ENCODE measurements at places on chromosomes 2 and 18.
A peak's percentile ranks its signal among the peaks of the same experiment; 100 is the strongest.

GRCh38 chr2:105256431-105257047, 15.0 kb downstream of the GPR45 start:
- DNase-seq = no peak

- DNase-seq = no peak
Measured at GRCh38 chr2:170492010-170492409, 223.1 kb upstream of the SP5 start.

GRCh38 chr2:108548208-108549003, 14.1 kb downstream of the LIMS1 start:
- no peak for DNase-seq

- DNase-seq = no peak
Measured at GRCh38 chr2:98524168-98524567, 79.5 kb downstream of the INPP4A start.

DNA sequence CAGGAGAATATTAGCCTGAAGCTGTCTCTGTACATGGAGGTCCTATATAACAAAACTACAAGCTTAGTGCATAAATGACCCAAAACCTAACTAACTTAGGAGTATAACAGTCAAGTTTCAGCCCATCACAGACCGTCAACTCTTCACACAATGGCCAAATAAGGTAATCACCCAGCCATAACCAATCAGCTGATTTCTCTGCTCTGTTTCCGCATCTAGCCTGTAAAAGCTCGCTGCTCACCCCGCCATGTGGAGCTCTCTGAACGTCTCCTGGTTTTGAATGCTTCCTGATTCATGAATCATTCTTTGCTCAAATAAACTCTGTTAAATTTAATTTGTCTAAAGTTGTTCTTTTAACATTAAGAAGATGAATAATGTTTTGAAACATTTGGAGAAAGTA, 593.6 kb downstream of the TMX3 start:
- DNase-seq = no peak

GRCh38 chr2:113831161-113831560, 58.7 kb upstream of the ACTR3 start:
- no peak for DNase-seq

DNA sequence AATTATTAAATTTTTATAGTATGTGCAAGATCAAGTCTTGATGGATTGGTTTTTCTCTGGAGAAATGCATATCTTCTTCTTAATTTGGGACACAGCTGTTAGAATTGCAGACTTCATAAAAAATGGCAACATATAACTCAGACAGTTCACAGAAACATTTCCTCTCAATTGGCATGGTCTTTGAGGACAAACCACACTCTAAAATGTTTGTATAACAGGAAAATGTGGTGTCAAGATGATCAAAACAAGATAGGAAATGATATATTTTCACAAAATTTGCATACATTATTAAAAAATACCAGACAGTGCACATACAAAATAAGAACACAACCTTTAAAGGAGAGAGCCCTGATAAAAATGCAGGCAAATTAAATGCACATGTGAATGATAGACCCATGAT, 63.9 kb downstream of the ICOS start:
- no peak for DNase-seq

GRCh38 chr18:79519751-79520477, 124.2 kb downstream of the NFATC1 start:
- peak; percentile 48 for DNase-seq

DNA sequence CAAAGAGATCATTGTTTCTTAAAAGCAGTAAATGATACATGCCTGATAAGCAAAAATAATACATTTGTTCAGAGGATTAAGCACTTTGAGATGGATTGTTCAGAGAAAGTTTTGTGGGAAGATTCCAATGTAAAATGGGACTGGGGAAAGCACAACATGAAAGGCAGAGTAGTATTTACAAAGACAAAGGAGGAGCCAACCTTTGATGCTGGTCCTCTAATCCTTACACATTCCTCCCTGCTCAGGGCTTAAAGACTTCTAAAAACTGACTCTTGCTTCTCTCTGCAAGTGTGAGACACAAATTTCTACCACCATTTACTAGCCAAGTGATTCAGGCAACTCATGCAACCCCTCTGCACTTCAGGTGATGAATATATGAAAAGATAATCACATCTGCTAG, 47.2 kb upstream of the REG3G start:
- DNase-seq = no peak

DNA sequence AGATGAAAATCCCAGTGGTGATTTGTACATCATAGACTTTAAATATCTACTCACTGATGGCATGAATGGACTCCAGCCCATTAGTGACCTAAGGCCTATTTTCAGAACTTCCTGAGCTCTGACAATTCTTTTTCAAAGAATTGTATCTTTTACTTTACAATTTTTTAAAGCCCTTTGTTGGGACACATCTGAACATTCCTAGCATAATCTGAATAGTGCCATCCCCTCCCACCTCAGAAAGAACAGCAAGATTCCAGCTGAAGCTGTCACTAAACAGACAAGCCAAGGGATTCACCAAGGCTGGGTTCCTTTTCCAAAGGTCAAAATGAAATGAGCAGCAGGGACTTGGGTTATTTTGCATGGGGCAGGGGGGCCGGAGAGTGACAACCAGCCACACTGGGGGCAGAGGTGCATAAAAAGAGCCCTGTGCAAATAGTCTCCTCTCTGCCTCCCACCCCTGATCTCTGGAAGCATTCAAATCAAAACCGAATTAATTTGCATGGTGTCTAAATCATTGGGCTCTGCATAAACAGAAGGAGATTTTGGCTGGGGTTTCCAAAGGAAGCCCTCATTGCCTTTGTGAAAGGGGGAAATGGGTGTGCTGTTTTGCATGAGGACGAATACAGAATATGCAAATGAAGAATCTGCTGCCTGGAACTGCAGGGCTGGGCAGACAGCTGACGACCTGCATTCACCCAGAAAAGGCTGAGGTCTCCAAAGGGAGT, 17.2 kb downstream of the EPHA4 start:
- peak; percentile 14 for DNase-seq

DNA sequence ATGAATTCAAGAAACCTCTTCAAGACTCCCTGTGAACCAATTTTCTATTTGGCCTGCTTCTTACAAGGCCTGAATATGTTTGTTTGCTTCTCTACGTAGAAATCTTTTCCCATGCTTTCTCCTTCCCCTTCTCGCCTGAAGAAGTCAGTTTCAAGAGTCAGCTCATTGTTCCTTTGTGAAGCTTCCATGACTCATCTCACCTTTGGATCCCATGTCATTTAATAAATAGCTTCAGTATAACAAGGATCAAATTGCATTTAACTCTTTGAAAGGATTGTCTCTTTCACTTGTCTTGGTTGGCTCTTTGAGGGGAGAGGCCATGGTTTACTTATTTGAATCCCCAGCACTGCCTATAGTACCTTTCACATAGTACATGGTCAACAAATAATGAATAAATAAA, 28.4 kb downstream of the CPS1 start:
- no peak for DNase-seq

DNA sequence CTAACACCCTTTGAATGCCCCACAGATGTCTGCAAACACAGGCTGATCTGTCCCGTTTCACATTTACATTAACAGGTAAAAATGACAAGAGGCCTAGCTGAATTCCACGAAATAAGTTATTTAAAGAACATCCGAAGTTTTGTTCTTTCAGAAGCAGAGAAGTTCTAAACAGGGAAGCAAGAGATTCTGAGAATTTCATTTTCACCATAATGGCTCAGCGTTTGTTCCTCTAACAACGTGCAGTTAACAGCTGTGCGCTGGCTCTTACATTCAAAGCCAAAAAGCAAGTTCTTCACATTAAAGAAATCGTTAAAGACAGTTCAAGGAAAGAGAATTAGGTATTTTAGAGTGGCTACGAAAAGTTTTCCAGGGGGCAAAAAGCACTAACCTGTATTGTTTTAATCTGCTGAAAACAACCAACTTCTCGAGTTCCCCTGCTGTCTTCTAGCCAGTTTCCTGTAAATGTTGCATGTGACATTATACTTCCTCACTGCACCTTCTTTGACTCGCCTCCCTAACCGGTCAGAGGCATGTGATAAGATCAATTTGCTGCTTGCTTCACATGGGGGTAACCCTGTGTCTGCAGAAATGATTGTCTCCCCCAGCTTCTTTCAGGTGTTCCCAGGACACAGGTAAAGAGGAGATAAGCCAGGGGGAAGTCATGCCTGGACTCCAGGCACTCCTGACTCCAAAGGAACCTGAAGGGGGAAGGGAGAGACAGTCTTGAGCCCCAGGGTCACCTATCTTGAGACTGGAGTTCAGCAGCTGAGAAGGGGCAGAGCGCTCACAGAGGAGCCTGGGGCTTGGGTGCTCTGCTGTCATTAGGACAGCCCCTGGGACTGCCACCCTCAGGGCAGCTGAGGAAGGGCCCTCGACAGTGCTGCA, 36.8 kb upstream of the WIPF1 start:
- DNase-seq = peak; percentile 68

DNA sequence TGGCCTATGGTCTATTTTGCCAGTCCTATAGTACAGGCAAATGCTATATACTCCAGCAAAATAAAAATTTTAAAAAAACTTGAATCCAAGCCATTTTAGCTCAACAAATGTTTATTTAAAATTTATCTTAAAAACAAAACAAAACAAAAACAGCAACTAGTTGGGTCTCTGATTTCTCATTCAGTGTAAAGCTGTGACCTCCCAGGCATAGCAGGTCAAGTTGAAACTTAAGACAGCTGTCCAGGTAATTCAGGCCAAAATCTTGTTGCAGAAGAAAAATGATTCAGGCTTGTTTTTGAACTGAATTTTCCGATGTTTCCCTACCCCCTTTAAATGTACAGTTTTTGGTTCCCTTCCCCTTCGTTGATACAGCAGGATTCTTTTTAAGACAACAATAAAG, 58.5 kb downstream of the CABLES1 start:
- no peak for DNase-seq

- DNase-seq = no peak
Measured at GRCh38 chr18:37564711-37565100, 892 bp downstream of the CELF4 start.

DNA sequence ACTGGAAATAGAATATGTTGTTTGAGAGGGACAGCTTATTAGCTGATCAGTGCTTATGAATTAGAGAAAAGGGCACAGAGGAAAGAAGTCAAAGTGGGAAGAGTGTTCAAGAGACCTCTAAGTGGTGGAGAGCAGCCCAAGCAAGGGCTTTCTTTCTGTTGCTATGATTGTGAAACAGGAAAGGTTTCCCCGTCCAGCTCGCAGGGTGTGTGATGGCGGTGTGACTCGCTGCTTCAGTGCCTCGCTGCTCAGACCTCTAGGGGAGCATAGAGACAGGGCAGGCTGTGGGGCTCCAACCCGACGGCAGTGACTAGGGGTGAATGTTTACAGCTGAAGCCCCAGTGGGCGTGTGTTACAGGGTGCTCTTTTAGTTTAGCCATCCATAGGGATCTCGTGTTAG, 166.5 kb upstream of the COPS8 start:
- no peak for DNase-seq

DNA sequence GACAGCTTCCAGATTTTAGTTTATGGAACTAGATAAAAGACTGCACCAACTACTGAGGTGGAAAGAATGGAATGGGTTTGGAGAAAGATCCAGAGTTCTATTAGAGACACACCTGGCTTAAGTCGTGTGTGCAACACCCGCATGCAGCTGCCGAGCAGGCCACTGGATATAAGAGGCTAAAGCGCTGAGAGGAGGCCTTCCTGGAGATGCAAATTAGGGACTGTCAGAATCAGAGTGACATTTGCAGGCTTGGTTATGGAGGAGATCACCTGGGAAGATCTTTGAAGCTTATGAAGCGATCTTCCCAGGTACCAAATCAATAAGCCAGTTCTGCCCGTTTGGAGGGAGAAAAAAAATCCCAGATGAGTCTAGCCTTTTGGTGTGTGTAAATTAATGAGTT, 30.4 kb upstream of the KLHL29 start:
- DNase-seq = no peak

- DNase-seq = no peak
Measured at GRCh38 chr2:9230881-9231280, 24.3 kb downstream of the ASAP2 start.

DNA sequence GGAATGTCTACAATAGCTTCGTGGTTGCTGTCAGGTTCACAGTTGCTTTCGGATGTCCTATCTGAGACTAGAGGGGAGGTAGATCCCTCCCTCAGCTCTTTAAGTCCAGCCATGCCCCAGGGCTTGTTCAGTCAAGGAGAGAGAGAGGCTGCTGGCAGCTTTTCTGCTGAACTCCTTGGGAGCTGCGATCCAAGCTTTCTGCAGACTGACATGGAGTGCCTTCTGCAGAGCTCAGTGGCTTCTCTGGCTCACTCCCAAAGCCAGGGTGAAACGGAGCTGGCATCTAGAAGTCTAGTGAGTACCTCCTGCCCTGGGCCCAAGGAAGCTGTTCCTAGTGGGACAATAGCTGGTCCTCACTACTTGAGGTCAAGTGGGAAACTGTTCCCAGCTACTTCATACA, 62.5 kb downstream of the TMEM17 start:
- no peak for DNase-seq

GRCh38 chr2:45765728-45766254, 114.3 kb downstream of the PRKCE start:
- DNase-seq = no peak

DNA sequence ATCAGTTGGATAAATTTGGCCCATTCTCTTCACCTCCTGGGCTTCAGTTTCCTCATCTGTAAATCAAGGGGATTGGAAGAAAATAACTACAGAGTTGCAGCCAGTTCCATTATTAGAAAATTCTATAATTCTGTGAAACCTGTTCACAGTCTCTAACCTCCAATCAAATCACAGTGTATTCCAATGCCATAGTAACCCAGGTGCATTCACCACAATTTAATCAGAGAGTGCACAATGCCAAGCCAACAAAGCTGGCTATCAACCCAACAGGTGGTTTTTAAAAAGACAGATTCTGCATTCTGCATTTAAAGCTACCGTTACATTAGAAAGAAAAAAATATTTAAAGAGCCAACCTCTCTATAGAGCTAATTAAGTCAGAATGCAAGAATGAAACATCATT, 308.6 kb downstream of the RNF144A start:
- no peak for DNase-seq

DNA sequence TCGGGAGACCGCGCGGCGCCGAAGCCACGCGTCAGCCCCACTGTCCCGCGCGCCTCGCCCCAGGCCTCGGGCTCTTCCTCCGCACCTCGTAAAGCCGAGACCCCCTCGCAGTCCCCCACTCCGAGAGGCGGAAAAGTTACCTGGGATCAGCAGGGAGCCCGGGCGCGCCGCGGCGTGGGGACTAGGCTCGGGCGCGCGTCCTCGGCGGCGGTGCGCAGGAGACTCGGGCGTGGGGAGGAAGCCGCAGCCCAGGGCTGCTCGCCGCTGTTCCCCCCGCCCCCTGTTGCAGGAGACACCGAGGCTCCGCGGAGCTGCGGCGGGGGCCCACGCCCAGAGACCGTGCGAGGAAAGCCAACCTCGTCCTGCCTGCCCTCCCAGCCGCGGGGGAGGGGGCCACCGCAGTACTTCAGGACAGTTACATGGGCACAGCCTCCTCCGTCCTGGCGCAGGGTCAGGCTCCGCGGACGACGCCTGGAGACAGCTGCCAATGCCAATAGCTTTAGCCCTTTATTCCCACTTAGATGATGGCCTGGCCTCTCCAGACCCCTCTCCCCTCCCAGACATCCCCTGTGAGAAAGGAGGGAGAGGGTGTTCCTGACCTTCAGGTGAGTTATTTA, at the start of gene EPB41L3:
EPB41L3 (minus strand) TSS at position 225 of the 617 bp plus-strand sequence. CDS start 54,814 bp downstream, outside the sequence.
- DNase-seq = no peak

DNA sequence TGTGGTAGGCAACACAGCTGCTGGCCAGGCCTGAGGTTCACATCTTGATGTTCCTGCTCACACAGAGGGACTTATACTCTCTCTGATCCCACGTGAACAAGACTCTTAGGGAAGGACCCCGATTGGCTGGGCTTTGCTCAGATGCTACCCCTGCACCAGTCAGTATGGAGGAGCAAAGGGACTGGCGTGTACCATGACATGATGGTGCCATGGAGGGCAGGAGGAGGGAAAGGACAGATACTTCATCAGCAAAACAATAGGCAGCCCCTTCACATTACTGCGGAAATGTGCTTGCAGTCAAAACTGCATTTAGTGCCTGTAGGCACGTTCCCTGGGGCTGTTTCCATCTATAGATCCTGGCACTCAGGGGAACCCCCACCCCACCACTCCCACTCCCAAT, 42.7 kb downstream of the ZFP36L2 start:
- no peak for DNase-seq

All from CD4-positive, alpha-beta T cell treated with Interleukin-4 for 1 hour (primary cell).